ENCODE measurements at places on chromosomes 6 and 20. TPM values are rescaled to one million over a fixed set of nuclear protein-coding genes. Genes with fewer than 3 reads are reported as not detected.
A peak's percentile ranks its signal among the peaks of the same experiment; 100 is the strongest.

DNA sequence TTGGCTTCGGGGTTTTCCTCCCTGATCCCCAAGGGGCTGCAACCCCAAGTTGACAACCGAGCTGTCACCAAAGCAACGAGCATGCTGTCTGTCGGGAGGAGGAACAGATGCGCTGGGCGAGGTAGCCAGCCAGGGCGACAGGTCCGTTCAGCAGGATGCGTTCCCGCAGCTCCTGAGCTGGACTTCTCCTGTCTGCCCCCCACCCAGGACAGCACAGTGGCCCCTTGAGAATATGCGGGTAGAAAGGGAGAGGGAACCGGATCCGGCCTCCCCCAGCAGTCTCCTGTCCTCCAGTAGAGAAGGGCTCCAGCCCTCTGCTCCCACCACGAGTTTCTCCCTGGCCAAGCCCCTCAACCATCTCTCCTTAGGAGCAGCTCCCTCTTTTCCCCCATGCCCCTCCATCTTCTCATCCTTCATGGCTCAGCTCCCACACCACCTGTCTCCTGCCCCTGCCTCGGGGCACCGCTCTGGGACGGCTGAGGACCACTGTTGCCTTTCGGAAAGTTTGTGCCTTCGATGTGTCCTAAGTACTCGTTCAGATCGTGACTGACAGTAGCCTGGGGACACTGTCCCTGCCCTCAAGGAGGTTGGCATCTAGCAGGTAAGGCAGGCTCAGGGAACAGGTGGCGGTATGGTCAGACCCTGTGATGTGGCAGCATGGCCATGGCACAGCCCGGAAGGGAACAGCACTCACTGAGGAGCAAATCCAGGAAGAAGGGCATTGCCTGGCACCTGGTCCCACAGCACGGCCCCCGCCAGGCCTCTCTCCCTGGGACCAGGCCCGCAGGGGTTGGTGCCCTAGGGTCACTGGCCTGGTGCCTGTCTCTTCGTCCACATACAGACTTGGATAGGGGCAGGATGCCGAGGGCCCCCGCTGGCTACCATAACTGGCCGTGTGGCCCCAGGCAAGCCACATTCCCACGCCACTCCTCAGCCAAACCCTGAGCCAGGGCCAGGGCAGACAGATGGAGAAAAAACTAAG is 96.3 kb downstream of the ASXL1 start:
- no peak for DNase-seq

DNA sequence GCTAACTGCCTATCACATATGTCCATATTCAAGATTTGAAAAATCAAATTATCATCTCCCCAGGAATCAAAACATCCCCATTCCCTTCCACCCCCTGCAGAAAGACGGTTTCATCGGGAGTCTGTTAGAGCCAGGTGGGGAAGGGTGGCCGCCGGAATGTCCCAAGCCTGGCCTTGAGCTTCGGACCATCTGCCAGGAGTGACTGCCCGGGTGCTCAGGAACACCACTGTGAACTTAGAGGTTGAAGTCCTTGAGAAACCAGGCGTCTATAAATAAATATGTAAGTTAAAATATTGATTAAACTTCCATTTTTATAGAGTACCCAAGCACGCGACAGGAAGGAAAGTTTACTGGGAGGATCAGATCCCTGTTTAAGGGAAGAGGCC is 250.8 kb downstream of the DLL1 start:
- DNase-seq = no peak

DNA sequence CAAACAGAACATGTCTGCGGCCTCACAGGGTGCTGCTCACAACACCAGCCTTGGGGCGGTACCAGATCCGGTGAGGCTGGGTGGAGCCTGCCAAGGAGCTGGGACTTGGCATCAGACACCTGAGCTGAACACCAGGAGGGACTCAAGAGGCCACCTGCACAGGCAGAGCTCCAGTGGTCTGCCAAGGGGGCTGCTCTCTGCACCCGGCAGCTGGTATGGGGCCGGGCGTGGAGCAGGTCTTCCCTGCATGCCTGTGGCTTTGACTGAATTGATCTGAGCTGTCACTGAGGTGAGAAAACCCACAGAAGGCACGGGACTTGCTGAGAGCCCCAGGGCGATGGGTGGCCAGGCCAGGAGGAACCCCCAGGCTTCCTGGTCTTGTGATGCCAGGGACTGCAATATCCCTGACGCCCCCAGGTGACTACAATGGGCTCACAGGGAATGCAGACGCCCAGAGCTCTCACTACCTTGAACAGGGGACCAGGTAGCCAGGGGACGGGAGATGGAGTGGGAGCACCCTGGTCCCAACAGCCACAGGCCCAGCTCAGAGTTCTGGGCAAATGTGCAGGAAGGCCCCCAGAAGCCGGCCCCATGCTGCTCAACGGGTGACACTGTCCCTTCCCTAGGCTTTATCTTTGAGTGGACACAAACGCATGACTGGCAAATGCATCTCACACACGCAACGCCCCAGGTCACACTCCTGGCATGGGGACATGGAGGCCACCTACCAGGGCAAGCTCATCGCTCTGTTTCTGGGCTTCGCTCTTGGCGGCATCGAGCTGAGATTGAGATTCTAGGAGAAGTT is 48.2 kb downstream of the DSTN start:
- DNase-seq = no peak

DNA sequence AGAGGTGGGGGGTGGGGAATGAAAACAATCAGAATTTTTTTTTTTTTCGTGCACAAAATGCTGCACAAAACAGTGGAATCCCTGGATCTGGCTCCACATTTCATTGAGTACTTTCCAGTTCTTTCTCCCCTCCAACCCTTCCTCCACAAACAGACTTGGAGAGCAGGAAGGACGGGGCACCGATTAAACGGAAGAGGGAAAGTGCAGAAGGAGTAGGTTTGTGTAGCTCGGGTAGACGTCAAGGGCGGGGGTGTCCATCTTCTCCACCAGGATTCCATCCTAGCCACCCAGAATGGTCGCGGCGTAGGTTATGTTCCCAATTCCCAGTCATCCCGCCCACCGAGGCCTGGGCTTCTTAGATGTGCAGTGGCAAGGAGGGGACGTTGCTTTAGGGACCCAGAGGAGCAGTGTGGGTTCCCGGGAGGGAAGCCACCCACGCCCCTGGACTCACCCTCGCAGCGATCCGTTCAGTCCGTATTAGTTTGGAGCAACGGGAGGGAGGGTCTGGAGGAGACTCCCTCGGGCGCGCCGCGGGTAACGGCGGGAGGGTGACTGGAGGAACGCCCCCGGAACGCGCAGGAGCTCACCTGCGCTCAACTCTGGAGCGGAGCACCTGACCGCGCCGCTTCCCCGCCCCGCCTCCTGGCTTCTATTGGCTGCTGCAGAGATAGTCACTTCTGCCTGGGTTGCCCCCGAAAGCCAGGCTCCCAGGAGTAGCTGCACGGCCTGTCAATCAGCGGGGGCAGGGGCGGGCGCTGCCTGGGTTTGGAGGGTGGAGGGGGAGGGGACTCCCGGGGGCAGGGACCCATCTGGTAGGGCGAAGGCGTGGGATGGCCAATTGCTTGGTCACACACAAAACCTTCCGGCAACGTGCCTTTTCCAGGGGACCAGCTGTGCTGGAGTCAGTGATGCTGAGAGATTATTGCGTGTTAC is at the start of gene ENPP5:
TSS of gene ENPP5 (minus strand) at position 624 of the 933 bp plus-strand sequence. CDS start 2,718 bp downstream, outside the sequence.
- DNase-seq = peak; percentile 33

GRCh38 chr6:161189891-161190290 is 84.0 kb downstream of the AGPAT4 start:
- DNase-seq = no peak

GRCh38 chr6:160393891-160394653 is 45.9 kb downstream of the SLC22A3 start:
- DNase-seq = no peak

GRCh38 chr6:110284855-110285254 is 73.3 kb downstream of the METTL24 start:
- DNase-seq = no peak

- no peak for DNase-seq
Measured at GRCh38 chr6:130457605-130458004, 91.8 kb downstream of the TMEM200A start.

GRCh38 chr6:170137176-170137891 is 153.5 kb downstream of the DLL1 start:
- no peak for DNase-seq

DNA sequence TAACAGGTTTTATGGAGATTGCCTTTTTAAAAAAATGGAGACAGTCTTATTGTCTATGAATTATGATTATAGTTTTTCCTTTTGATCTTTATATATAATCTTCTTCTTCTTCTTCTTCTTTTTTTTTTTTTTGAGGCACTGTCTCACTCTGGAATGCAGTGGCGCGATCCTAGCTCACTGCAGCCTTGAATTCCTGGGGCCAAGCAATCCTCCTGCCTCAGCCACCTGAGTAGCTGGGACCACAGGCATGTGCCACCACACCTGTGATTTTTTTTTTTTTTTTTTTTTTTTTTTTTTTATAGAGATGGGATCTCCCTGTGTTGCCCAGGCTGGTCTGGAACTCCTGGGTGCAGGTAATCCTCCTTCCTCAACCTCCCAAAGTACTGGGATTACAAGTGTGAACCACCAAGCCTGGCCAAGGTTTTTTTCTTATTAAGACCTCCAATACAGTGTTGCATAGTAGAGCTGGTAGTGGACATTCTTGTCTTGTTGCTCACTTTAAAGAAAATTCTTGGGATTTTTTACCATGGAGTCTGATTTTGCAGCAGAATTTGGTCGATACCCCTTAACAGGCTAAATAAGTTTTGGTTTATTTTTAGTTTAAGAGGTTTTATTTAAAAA is 46.5 kb downstream of the STK4 start:
- DNase-seq = no peak

- DNase-seq = no peak
Measured at GRCh38 chr6:21263531-21264287, 329.8 kb upstream of the SOX4 start.

DNA sequence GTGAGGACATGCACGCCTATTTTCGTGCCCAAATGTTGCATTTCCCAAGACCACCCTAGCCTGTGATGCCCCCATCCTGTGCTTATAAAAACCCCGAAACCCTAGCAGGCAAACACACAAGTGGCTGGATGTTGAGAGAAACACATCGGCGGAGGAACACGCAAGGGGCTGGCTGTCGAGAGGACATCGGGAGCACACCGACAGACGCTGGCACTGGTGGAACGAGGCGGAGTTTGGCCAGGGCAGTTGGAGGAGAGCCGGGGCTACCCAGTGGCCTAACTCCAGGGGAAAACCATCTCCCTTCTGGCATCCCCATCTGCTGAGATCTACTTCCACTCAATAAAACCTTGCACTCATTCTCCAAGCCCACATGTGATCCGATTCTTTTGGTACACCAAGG is 225.9 kb upstream of the GRIK2 start:
- no peak for DNase-seq

- DNase-seq = no peak
Measured at GRCh38 chr20:23412026-23412425, 9.3 kb downstream of the NAPB start.

DNA sequence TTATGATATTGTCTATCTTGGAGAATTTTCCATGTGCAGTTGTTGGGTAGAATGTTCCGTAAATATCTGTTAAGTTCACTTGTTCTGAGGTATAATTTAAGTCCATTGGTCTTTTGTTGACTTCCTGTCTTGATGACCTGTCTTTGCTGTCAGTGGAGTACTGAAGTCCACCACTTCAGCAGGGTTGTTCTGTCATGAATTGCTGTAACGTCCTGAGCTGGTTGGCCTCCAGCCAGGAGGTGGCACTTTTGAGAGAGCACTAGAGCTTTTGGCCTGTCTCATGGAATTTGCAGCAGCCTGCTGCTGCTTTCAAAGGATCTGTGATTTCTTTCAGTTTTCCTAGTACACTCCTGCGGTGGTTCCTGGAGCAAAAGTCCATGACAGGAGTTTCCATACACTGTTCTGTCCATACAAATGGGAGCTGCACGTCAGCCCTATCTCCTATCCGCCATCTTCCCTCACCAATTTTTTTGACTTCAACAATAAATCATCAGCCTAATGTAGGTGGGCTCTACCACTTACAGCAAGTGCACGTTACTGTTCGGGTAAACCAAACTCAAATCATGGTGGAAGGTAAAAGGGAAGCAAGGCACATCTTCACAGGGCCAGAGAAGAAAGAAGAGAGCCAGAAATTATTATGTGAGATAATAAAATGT is 46.9 kb upstream of the TRERF1 start:
- DNase-seq = no peak

DNA sequence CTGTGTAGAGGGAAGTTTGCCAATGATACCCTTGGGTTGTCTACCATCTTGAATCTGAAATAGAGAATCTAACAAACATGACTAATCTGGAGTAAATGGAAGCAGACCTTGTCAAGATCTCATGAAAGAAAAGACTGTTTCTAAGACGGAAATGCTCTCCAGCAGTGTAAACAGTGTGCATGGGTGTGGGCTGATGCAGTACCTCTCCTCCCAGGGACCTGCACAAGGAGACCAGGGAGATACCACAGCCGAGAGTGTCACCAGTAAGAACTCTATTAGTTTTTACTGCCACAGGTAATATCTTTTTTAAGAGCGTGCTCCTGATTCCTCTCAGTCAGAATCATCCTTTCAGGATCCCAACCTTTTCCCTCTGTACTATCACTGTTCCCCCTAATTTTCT is 513.3 kb upstream of the SOX4 start:
- DNase-seq = no peak

DNA sequence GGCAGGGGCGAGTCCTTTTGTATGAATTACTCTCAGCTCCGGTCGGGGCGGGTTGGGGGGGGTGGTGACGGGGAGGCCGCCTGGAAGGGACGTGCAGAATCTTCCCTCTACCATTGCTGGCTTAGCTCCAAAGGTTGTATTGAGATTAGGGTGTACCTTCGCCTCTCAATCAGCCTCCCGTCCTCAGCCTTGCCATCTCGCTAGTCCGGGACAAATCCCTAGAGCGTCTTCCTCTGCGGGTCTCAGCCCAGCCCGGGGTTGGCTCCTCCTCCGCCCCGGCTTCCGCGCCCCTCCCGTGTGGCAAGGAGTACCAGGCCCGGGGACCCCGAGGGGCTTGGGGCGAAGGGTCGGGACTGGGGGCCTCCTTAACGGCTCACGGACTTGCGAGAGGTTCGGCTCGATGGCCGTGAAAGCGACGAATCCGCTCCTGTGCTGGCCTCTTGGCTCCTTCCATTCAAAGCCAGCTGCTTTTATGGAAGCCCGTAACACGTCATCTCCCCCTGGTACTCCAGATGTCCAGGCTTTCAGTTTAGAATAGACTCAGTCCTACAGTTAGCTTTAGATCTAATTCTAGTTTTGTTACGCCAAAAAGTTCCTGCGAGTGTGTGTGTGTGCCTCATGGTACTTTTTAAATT is 636 bp upstream of the EEF1A1 start:
- no peak for DNase-seq

DNA sequence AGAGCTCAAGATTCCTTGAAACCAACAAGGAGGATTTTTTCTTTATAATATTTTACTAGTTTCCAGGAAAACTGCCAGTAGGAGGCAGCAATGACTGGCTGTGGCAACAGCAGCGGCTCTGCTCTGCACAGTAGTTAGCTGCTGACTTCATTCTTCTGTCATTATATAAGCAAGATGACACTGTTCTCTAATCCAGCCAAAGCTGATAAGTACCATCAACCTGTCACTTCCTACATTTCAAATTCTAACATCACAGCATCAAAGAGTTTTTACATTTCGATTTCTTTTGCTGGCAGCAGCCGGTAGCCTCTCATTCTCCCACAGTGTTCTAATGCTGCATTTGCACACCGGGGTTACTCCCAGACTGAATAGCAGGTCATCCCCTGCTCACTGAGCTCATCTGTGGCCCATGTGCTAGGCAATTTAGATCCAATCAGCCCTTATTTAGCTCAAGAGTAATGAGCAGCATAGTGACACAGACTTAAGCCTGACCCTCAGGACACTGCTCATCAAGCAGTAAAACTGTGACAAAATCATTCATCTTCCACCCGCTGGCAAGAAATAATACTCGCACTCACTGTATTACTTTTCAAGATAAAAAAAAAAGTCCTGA is 67.8 kb downstream of the MMS22L start:
- DNase-seq = no peak

The BCAS4 gene
- total RNA-seq = 4.8 TPM

The C6orf118 gene
- not detected for total RNA-seq

The EMILIN3 gene
- 4.1 TPM for total RNA-seq

The SLC17A9 gene
- 8.9 TPM for total RNA-seq

The COL9A3 gene
- total RNA-seq = 101 TPM

The HTR1B gene
- 0.79 TPM for total RNA-seq

Data from urinary bladder (tissue), 4 donors.